ENCODE measurements at places on chromosomes 4 and X.

GRCh38 chrX:134670134-134670924 lies 12.1 kb upstream of the PLAC1 start:
- DNase-seq = peak; percentile 67

GRCh38 chr4:8846826-8847225 lies 24.8 kb downstream of the HMX1 start:
- DNase-seq = no peak

GRCh38 chr4:137608085-137608484 lies 75.8 kb upstream of the PCDH18 start:
- peak; percentile 8 for DNase-seq

- peak; percentile 22 for DNase-seq
Measured at GRCh38 chr4:168386002-168386401, 67.5 kb upstream of the DDX60 start.

GRCh38 chr4:172018358-172018757 lies 205.2 kb downstream of the GALNTL6 start:
- no peak for DNase-seq

DNA sequence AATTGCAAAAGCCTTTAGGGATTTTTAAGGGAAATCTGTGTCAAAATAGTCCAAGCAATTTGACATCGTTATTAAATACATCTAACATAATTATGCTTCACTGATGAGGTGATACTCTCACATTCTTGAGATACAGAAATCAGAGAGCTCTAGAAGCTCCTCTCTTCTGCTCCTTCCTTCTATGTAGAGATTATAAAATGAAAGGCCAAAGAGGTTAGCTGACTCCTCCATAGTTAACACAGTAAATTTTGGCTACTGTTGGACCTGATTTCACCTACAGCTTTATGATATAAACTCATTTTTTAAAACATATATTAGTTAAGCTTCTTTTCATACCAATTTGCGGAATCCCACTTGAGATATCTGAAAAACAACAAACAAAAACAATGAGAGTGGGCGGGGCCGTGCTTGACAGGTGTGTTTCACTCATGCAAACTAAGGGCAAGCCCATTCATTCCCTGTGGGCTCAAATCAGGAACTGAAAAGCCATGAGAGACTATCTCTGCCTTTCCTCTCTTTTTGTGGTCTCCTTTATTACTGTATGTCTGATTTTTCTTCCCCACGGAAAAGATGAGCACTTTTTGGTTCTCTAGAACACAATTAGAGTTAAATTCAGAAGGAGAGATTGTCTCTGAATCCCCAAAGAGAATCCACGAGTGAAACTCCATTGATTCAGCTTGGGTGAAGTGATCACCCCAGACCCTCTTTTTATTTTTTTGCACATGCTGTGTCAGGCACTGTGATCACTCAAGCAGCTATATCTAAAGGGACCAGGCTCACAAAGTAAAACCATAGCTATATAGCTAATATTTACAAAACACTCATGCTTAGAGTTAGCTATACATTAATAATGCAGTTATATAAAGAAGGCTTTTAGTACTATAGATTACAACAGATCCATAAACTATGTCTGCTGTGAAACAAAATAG lies 566.3 kb downstream of the IL15 start:
- DNase-seq = no peak

DNA sequence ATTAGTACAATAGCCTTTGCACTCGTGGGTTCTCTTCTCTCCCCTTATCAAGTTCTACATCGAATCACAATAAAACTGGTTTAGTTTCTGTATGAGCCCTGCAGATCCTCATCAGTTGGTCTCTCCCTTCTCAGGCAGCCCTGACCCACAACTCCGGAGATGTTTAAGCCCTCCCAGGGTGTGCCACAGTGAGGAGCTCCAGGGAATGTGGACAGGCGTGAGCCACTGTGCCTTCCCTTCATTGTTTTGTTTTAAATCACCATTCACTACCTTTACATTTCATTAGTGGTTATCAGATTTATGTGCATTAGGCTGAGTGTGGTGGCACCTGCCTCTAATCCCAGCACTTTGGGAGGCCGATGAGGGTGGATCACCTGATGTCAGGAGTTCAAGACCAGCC lies 133.2 kb downstream of the LARP7 start:
- no peak for DNase-seq

- no peak for DNase-seq
Measured at GRCh38 chrX:119475389-119476101, 7.3 kb downstream of the SLC25A5 start.

GRCh38 chr4:55437356-55437796 lies 41.6 kb downstream of the TMEM165 start:
- no peak for DNase-seq

DNA sequence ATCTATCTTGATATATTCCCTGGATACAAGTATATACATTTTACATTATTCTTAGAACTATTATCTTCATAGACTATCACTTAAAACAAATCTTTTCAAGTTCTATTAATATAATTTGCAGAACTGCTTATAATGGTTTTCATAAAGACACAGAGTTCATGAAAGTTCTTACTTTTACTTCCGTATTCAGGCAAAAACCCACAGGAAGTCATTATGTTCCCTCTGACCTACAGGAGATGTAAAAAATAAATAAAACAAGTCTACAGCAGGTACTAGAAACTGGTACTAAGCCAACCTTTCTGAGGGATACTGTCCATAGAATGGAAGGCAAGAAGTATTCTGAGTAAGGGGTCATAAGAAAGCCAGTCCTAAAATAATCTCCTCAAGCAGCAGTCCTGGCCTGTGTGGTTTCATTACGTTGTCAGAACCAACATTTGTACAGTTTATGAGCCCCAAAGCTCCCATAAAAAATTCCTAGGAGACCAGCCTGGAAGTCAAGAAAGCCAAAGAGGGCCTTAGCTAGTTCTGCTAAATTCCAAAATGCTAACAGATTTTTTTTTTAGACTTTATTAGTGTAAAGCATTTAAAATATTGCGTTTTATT lies 68.6 kb downstream of the CAMK2D start:
- DNase-seq = no peak

- DNase-seq = no peak
Measured at GRCh38 chrX:148755111-148755510, 254.7 kb downstream of the AFF2 start.

DNA sequence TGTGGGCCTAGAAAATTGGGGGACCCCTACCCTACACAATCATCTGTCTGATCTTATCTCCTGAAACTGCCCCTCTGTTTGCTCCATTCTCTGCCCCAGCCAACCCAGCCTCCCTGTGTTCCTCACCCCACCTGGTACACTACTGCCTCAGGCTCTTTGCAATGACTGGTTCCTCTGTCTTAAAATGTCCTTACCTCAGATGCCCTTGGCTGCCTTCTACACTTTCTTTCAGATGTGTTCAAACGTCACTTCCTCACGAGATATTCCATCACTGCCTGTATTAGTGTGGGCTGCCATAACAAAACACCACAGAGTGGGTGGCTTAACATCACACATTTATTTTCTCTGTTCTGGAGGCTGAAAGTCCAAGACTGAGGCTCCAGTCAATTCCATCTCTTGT lies 29.2 kb downstream of the QDPR start:
- no peak for DNase-seq

DNA sequence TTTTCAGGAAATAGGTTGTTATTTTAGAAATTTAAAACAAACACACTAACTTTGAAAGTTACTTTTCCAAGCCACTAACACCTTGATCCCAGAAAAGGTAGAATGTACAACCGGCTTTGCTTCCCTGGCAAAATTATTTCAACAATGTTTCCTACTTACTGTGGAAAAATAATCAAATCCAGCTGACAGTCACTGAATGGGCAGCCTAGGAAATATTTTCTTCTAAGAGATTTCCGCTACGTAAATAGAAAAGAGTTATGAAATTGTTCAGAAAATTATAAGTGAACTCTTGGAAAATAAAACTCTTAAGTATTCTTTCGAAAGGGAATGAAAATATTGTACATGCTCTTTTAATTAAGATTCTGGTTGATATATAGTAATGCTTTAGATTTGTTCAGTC lies 195.7 kb downstream of the GASK1B start:
- DNase-seq = peak; percentile 9

GRCh38 chr4:7865533-7865932 lies 74.1 kb downstream of the AFAP1 start:
- no peak for DNase-seq

DNA sequence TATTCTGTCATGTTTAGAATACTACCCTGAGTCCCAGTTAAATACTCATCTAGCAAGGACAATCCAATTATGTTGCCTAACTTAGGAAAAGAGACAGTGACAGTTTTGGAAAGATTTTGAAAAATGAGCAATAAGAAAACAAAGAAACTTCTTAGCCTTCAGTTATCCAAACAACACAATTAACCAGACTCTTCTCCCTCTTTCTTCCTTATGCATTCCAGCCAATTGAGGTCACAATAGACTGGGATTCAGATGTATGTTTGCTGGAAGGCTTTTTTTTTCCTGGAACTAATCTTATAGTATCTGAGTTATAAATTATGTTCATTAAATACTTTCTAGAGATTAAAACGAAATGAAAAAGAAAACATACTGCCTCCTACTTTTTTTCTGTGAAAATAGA lies 109.6 kb downstream of the GUCY2F start:
- no peak for DNase-seq

GRCh38 chr4:141041021-141041476 lies 92.2 kb downstream of the RNF150 start:
- no peak for DNase-seq

- peak; percentile 75 for DNase-seq
Measured at GRCh38 chr4:147160908-147161513, 215.3 kb upstream of the TTC29 start.

GRCh38 chrX:139158256-139158655 lies 372.3 kb upstream of the F9 start:
- DNase-seq = no peak

DNA sequence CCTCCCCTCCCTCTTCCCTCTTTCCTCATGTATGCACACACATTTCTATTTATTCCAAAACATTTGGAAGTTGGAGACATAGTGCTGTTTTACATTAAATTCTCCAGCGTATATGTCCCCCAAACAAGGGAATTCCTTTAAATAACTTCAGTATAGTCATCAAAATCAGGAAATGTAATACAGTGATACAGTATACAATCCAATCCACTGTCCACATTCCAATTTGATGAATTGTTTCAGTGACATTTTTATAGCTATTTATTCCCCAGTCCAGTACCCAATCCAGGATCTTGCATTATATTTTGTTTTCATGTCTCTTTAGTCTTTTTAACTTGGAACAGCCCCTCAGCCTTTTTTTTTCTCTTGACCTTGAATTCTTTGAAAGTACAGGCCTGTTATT lies 233.0 kb downstream of the DKK2 start:
- DNase-seq = no peak

DNA sequence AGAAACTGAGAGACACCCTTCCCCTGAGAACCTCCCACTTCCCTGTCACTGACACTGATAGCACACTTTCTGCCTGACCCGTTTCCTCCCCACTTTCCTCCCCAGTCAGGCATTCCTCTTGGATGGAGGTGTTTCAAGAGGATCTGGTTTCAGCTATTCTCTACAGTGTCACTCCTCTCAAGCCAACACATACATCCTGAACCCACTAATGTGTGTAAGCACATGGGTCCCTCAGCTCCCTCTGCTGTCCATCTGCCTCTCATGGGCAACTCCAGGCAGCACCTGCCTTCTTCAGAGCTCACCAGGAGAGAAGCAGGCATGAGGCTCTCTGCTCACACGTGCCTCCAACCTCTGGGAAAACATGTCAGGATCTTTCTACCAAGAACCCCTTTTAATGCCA lies 207.6 kb downstream of the NAF1 start:
- no peak for DNase-seq

DNA sequence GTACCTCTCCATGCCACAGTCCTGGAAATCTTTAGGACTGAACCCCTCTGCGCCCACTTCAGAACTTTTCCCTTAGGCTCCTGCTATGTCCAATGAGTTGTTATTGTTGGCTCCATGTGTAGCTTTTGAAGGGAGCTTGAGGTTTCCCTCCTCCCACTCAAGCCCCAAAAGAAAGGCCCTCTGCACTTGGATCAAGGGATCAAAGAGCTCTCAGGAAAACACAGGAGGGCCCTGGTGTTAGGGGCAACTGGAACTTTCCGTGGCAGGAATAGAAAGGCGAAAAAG lies 135.0 kb downstream of the RASL11B start:
- no peak for DNase-seq

GRCh38 chr4:119942806-119943205 lies 123.8 kb downstream of the MAD2L1 start:
- DNase-seq = no peak

DNA sequence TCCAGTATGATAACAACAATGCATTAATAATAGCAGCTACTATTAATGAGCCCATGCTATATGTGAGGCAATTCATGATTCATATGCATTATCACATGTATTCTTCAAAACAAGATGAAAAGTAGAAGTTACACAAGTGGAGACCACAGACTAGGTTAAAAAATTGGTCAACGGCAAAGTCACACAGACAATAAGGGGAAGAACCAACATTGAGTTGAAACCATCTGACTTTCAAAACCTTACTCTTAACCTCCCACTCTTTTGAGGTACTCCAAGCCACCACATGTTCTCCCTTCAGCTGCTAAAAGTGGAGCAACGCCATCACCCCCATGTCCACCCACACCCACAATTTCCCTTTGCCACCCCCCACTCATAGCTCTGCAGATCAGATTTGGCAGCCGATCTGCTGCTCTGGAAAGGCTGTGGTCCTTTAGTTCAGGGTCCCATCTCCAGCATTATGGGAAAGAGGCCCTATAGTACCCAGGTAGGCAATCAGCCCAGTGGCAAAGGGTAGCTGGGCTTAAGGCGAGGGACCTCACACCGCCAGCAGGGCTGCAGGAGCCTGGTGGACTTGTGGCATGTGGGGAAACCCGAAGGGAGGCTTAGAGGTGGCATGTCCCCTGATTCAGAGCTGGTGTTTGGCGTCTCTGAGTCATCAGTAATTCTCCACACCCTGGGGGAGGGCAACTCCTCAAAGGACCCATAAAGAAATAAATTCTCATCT lies 33.5 kb upstream of the CYBB start:
- DNase-seq = no peak

DNA sequence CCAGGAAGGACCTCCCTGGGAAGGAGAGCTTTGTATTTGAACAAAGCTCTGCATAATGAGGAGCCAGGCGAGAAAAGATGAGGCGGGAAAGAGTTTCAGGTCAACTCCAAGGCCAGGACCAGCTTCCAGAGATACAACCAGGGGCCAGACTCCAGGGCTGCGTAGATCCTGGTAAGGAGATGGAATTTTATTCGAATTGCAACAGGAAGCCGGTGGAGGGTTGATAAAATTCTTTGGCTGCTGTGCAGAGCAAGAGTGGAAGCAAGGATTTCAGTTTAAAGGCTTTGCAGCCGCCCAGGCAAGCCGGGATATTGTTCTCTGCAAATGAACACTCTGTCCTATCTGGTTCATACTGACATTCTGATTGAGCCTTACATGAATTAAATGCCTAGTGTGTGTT lies 40.2 kb upstream of the CBR4 start:
- no peak for DNase-seq
